ENCODE measurements at places on chromosomes 11 and 22. TPM values are rescaled to one million over a fixed set of nuclear protein-coding genes. Genes with fewer than 3 reads are reported as not detected.
A peak's percentile ranks its signal among the peaks of the same experiment; 100 is the strongest.

DNA sequence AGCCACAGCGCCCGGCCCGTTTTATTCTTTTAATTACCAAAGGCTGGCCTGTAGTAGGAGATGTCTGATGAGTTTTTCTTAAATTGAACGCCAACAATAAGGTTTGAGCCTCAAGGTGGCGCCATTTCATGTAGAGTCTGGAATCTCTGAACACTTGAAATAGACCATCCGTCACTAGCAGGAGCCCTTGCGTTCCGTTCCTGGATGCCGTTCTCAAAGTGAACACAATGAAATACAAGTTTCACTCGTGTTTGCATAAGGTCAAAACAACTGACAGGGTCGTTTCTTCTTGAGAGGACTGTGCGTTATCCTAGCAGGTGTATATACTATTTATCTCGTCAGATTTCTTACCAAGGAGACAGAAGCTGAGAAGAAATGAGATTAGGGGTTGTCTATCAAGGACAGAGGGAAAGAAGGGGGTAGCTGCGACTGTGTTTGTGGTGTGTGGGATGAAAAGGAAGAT, 18.7 kb upstream of the SCGB1D1 start:
- DNase-seq: peak; percentile 84

MOGAT2 gene
- total RNA-seq: not detected

PRR5L gene
- 0.54 TPM for total RNA-seq

DNA sequence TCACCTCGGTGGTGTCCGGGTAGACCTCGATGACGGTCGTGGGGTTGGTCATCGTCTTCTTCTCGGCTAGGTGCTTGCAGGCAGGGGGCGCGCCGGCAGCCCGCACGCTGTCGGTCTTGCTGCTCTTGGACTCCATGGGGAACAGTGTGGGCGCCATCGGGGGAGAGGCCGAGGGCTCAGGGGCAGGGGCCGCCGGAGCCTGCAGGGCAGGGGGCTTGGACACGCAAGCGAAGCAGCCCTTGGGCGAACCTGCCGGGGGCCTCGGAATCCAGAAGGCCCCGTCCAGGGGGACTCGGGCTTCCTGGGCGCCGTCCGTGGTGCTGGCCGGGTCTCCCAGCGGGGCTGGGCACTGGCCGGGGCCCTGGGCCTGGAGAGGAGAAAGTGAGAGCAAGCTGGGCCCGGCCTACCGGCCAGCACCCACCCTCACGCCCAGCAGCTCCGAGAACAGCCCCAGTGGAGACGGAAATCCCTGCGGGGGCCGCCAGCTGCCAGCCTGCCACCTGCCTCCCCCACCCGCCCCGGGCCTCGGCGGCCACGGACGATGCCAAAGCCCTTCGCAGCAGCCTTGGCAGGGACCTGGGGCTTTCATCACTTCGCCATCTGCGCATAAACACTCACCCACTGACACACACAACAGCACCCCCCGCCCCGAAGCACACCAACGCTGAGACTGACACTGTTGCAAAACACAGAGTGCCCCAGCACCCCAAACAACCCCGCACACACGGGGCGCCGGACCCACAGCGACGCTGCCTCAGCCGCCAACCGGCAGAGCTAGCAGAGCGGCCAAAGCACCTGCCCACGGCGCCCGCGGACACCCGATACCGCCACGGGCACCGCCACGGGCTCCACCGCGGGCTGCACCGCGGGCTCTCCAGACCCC, 2.4 kb downstream of the IFITM10 start:
- no peak for DNase-seq

- DNase-seq: no peak
Measured at GRCh38 chr11:77026221-77026620, 8.0 kb upstream of the B3GNT6 start.

DNA sequence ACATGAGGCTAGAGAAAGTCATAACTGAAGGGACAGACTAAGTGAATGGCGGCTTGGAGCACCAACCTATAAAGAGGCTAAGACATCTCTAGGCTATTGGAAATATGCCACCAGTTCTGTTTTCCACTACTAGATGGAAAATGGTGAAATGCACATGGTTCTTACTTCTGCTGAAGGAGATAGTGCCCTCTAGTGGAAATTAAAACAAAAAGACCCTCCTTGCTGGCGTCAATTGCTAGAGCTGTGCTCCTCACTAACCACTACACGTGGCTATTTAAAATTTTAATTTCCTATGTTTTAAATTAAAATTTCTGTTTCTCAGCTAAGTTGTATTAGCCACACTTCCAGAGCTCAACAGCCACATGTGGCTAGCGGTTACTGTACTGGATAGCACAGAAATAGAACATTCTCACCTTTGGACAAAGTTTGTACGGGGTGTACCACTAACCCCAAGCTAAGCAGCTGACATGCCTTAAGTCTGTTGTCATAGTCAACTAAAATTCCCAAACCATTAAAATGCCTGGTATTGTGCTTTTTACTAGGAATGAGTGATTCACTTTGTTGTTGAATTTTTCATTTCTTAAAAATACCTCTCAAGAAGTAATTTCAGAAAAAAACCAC, 34.1 kb upstream of the CALCA start:
- DNase-seq: peak; percentile 67

SYT12 gene
- total RNA-seq: not detected

- DNase-seq: no peak
Measured at GRCh38 chr22:31857247-31857646, 87.1 kb upstream of the YWHAH start.

DEPDC7 gene
- 3.5 TPM for total RNA-seq

GRCh38 chr22:21860491-21861039, 6.9 kb downstream of the MAPK1 start:
- no peak for DNase-seq

DNA sequence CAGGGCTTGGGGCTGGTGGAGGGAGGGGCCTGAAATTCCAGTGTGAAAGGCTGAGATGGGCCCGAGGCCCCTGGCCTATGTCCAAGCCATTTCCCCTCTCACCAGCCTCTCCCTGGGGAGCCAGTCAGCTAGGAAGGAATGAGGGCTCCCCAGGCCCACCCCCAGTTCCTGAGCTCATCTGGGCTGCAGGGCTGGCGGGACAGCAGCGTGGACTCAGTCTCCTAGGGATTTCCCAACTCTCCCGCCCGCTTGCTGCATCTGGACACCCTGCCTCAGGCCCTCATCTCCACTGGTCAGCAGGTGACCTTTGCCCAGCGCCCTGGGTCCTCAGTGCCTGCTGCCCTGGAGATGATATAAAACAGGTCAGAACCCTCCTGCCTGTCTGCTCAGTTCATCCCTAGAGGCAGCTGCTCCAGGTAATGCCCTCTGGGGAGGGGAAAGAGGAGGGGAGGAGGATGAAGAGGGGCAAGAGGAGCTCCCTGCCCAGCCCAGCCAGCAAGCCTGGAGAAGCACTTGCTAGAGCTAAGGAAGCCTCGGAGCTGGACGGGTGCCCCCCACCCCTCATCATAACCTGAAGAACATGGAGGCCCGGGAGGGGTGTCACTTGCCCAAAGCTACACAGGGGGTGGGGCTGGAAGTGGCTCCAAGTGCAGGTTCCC, at the start of gene APOC3:
Gene APOC3 (plus strand): TSS at position 383 of the 659 bp plus-strand sequence. CDS start 676 bp downstream, outside the sequence.
- DNase-seq: peak; percentile 37

DNA sequence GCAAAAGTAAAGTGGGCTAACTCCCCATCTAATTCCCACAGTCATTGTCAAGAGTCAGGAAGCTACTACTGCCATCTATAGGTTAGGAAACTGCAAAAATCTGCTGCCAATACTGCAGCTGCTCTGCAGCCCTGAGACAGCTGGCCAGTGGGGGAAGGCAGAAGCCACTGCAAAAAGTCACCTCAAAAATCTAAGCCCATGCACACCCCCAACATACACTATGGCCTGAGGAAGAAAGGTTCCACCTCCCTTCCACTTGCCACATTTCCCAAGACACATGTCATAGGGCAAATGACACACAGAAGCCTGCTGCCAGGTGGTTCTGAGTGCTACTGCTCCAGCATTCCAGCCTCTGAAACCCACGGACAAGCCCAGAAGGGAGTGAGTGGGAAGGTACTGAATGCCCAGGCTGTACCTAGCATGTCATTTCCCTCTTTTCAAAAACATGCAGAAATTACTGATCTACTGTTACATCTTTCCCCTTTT, 36.9 kb downstream of the DGCR2 start:
- DNase-seq: peak; percentile 37

GRCh38 chr11:46533396-46534100, 60.3 kb downstream of the AMBRA1 start:
- no peak for DNase-seq

- peak; percentile 11 for DNase-seq
Measured at GRCh38 chr11:17894929-17895658, 117.8 kb downstream of the SERGEF start.

DNA sequence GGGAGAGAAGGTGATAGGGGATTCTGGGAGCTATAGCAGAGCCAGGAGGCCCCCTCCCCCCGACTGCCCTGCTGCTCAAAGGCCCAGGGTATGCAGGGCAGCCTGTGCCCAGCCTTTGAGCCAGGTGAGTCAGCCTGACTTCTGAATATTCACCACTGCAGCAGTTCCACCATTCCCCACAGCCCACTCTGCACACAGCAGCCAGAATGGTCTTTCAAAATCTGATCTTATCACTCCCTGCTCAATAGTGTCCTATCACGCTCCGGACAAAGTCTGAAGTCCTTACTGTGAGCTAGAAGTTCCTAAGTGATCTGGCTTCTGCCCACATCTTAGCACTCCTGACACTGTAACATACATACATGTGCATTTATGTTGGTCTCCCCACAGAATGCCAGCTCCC, 111.7 kb downstream of the BUD13 start:
- DNase-seq: no peak

GRCh38 chr11:132744771-132745170, 787.5 kb downstream of the OPCML start:
- no peak for DNase-seq

DNA sequence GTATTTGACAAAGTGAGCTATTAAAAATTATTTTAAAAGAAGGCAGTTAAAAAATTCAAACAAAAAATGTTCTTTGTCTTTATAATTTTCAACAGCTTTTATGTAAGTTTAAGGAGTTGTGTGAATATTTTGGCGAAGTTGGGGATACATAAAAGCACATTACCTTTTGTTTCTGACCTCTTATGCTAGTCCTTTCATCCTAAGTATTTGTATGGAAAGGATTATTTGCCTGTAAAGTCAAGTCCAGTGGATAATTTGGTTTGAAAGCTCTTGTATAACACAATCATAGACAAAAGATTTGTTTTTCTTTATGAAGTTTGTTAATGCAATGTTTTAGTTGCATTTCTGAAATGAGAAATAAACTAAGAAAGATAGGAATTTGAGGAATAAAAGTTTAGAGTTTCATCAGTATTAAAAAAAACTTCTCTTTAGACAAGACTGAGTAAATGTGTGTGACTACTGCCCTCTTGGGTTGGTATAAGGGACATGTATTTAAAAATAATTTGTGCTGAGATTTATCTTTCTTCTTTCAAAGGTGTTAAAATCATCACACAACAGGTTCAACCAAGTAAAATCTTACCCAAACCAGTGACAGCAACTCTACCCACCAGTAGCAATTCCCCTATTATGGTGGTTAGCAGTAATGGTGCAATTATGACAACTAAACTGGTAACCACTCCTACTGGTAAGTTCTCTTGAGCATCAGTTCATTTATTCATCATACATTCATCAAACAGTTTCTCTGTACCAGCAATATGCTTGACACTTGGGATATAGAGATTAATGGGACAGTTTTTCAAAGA, 68.2 kb downstream of the EMSY start:
- peak; percentile 77 for DNase-seq

ACAD8 gene
- 15.2 TPM for total RNA-seq

RSF1 gene
- total RNA-seq: 44.5 TPM

- DNase-seq: no peak
Measured at GRCh38 chr11:35307221-35307621, 112.1 kb downstream of the SLC1A2 start.

ALDH3B1 gene
- 12.5 TPM for total RNA-seq

MS4A6E gene
- not detected for total RNA-seq

C11orf86 gene
- not detected for total RNA-seq

GRCh38 chr11:111879637-111879960, 258 bp downstream of the CFAP68 start:
- no peak for DNase-seq

TPP1 gene
- 49.3 TPM for total RNA-seq

SLC1A2 gene
- total RNA-seq: 23.6 TPM

GTSE1 gene
- total RNA-seq: 13.4 TPM

GRCh38 chr11:69431893-69432738, 49.3 kb upstream of the LINC01488 start:
- no peak for DNase-seq

DNA sequence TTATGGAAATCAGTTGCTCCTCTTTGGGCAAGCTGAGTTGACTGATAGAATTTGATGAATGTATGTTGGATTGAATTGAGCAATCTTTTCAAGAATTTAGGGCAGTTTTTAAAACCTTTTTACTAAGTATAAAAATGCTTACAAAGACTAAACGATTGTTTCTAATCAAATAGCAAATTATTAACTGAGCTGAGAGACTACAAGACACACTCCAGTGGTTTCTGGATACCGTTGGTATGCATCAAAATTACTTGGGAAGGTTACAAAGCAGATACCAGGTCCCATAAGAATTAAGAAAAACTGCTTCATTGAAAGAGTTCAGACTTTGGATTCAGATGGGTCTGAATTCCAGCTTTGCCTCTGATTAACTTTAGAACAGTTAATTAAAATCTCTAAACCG, 721.4 kb downstream of the FAM181B start:
- DNase-seq: no peak

DNA sequence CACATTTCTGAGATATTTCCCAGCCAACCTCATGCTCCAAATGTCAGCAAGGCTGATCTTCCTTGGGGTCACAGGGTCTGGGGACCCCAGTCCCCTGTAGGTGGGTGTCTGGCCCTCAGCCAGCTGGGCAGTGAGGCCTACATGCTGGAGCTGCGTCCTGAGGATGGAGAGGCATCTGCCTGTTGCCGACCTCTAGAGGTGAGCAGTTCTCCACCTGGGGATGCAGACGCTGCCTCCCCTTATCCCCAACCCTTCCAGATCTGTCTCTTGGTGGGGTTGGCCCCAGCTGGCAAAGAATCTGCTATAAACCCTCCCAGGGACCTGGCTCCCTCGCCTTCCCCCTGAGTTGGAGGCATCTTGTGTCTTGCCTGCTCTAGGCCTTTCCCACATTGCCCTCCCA, 79.6 kb downstream of the PKNOX2 start:
- no peak for DNase-seq

Data from fibroblast of the aortic adventitia (primary cell).